T-cell (primary cell): ENCODE measurements at places on chromosomes 7 and 10.

DNA sequence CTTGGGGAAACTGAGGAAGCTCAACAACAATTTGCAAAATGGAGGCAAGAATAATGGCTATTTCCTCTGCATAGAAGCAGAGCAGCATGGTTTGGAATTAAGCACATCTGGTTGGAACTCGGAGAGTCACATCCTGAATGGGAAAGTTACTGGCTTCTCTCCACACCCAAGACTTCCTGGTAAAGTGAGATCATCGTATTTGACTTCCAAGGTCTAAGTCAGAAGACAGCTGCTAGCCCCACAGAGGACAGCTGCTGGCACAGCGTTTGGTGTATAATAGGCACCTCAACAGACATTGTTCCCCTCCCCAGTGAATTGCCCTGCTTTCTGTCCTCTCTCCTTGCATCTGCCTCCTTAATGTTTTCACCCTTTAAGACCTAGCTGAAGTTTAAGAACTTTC, 37.0 kb upstream of the NRF1 start:
- DNase-seq = no peak

- DNase-seq = no peak
These were observed 808.5 kb upstream of the CELF2 start for GRCh38 chr10:10209167-10209566.

DNA sequence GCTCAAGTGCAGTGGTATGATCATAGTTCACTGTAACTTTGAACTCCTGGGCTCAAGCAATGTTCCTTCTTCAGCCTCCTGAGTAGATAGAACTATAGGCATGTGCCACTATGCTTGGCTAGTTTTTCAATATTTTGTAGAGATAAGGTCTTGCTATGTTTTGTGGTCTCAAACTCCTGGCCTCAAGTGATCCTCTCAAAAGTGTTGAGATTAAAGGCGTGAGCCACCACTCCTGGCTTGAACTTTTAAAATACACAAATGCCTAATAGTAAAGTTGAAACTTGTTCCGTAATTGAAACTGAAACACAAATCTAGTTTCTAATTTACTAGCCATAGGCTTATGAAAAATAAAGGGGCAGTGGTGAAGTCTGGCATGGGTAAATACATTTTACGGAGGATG, 65.7 kb downstream of the AP3M1 start:
- DNase-seq = no peak

DNA sequence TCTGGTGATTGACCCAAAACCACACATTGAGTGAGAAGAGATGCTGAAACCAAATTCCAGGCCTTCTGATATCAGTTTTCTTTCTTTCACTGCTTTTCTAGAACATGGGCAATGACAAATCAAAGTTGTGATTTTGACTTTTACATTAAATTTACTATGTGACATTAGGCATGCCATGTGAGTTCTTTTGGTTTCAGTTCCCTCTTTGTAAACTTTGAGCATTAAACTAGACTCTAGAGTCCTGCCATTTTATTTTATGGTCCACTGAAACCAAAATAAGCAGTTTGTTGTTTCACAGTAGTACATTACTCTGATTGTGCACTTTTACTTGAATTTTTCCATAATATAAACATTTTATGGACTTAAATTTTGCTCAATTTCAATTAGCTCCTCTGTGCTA, 381.1 kb upstream of the SEMA3D start:
- no peak for DNase-seq

DNA sequence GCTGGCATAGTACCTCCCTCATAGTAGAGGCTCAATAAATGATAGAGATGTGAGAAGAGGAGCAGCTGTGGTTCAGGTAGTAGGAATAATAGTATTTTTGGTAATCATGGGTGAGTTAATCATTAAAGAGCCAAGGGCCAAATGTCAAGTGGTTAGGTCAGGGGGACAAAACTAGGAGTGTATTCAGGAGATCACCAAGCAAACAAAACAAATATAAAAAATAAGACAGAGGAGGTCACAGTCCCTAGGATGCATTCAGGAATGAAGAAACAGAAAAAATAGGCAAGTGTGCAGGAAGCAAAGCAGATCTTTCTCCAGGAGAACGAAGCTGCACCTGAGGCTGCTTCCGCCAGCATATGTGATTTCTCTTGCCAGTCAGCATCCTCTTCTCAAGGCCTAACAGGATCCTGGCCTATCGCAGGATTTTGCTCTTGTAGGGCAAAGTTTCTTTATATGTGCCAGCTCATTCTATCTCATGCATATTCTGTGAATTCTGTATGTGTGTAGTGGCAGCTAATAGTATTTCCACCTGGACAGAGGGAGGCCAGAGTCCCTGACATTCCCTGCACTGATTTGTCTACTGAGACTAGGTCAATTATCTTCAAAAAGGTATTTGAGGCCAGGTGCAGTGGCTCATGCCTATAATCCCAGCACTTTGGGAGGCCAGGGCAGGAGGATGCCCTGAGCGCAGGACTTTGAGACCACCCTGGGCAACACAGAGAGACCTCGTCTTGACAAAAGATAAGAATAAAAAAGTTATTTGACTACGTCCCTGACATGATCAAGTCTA, 82.7 kb downstream of the AKR1D1 start:
- DNase-seq = no peak

- no peak for DNase-seq
These were observed 75.9 kb upstream of the PTPRZ1 start for GRCh38 chr7:121796936-121797656.

- no peak for DNase-seq
These were observed 876 bp downstream of the GNAI1 start for GRCh38 chr7:80135309-80136104.

GRCh38 chr10:107071301-107071700, 93.2 kb downstream of the SORCS1 start:
- DNase-seq = no peak
